ENCODE measurements at places on chromosomes 7 and 10.

DNA sequence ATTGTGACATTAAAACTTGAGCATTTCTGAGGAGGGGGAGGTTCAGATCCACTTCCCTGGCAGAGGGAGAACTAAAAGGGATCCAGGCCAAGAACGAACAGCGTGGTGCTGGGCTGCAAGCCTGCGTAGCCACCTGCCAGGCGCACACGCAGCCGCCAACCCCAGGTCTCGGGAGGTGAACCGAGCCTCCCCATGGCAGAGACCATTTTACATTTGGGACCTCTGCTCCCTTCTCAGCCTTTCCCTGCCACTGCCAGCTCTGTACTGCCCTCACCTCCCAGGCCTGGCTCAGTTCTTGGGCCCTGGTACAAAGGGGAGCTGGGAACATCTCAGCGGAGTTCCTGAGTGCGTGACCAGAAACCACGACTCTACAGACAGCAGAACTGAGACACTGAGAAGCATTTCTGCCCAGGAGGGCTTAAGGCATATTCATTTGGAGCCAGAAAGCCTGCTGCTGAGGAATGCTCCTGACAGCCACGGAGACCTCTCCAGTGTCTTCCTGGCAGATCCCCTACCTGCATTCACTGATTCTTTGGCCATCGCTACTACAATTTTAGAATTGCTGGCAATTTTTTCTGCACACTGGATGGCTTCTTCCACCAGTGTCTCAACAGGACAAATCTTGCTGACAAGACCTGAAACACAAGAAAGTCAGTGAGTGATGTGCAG lies 7.6 kb downstream of the ECHS1 start:
- DNase-seq, result no peak

DNA sequence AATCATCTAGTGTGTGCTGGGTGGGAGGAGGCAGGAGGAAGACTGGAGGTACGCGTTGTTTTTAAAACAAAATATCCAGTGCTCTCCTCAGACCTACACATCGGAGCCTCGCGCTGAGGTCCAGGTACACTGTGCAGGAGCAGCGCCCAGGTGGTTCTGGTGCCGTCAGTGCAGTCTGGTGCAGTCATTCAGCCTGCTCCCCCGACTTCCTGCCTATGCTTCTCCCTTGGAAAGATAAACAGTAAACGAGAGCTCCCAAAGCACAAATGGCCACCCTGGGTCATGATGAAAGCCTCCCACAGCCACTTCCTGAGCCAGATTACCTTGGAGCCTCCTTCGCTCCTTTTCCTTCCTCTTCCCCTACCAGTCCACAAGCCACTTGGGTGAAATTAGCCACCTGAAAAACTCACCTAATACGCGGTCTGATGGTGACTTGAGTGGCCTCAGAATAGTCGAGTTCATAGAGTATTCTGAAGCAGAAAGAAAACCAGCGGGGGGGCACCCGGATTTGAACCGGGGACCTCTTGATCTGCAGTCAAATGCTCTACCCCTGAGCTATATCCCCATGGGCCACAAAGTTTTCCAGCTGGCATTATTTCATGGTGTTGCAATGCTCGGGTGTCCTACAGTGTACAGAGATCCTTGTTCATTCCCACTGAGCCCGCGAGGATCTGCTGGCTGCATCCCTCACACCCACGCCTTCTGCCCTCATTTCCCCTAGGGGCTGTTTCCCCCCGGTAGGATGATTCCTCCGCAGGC lies 82.5 kb downstream of the ZNF467 start:
- peak; percentile 96 for DNase-seq

GRCh38 chr10:123795846-123796590 lies 95.6 kb downstream of the CPXM2 start:
- DNase-seq, result no peak

- no peak for DNase-seq
Observed at GRCh38 chr7:143015926-143016490, 10.9 kb downstream of the OR9A2 start.

- no peak for DNase-seq
Observed at GRCh38 chr10:96577069-96577468, 9.7 kb downstream of the TM9SF3 start.

GRCh38 chr10:78867555-78867939 lies 201.2 kb upstream of the ZMIZ1 start:
- no peak for DNase-seq

- DNase-seq, result peak; percentile 35
Observed at GRCh38 chr10:70328967-70329366, 45.2 kb upstream of the NPFFR1 start.

GRCh38 chr10:57472823-57473619 lies 794.7 kb downstream of the IPMK start:
- no peak for DNase-seq

- no peak for DNase-seq
Observed at GRCh38 chr7:81745637-81746036, 24.2 kb downstream of the HGF start.

GRCh38 chr10:1596482-1597099 lies 140.7 kb downstream of the ADARB2 start:
- no peak for DNase-seq

- DNase-seq, result no peak
Observed at GRCh38 chr7:5694221-5694754, 87.2 kb downstream of the RNF216 start.

GRCh38 chr7:16649196-16649595 lies 3.2 kb downstream of the BZW2 start:
- peak; percentile 33 for DNase-seq

DNA sequence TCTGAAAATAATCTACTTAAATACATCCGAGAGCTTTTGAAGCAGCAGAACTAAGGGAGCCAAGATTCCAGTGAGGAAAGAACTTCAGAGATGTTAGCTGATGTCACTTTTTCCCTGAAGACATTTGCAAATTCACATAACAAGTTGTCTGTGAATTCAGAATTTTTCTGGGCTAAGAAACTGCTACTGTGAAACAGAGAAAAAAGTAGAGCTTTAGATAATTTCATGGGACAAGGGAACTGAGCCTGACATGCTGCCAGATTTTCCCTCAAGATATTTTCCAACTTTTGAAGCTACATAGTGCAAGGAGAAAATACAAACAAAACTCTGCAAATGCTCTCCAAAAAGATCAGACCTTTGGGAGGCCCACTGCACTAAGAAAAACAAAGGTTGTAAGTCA lies 484.2 kb downstream of the ANKRD7 start:
- DNase-seq, result no peak

- DNase-seq, result peak; percentile 4
Observed at GRCh38 chr10:62183857-62184795, 84.5 kb downstream of the RTKN2 start.

GRCh38 chr10:122475591-122476332 lies 14.4 kb downstream of the HTRA1 start:
- DNase-seq, result no peak

- no peak for DNase-seq
Observed at GRCh38 chr7:147400221-147400689, 1190.3 kb upstream of the C7orf33 start.

DNA sequence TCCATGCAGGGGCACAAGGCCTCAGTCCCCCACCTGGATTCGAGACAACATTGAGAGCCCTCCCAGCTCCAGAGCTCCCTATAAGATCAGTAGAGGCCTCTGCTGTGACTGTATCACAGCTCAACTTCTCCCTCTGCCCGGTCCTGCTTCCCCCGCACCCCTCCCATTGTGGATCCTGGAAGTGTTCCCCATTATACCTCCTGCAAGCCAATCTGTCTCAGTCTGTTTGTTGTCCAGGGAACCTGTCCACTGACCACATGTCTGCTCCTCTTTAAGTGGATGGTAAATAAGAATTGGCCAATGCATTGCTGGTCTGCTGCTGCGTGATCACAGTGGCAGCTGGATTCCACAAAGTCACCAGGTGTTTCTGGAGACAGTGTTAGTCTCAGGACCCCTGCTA lies 259.7 kb upstream of the HABP2 start:
- DNase-seq, result no peak

DNA sequence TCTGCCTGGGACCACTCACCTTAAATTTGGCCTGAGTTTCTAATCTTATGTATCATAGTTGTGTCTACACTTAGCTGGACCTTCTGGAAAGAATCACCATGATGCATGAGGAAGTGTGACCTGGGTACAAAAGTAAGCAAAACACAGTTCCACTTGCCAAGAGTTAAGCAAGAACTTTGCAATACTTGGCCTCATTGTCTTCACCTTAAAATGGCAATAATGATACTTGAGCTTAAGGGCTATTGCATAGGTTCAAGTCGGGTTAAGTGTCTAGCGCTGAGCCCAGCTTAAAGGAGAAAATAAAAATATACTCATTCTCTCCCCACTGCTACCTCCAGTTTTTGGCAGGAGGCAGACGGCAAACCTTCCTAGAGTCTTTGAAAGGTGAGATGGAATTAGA lies 133.9 kb upstream of the BMPER start:
- DNase-seq, result no peak

DNA sequence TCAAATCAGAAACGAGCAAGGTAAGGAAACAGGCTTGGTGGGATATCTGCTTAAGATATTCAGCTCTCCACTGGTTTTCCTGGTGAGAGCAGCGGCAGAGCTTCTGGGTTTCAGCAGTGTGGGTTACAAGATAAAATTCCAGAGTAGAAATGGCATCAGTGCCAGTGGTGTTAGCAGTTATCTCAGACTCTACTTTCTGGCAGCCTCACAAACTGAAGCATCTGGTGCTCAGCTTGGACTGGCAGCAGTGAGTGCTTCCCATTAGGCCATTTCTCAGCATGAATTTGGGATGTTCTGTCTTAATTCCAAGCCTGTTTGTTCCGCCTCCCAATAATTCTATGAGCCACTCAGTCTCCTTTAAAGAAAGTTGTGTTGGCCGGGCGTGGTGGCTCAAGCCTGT lies 6.9 kb upstream of the GSTO2 start:
- no peak for DNase-seq

- peak; percentile 64 for DNase-seq
Observed at GRCh38 chr7:139242741-139243281, 11.8 kb downstream of the UBN2 start.

GRCh38 chr10:90965720-90966119 lies 44.8 kb upstream of the ANKRD1 start:
- no peak for DNase-seq

GRCh38 chr10:14282276-14282675 lies 48.4 kb downstream of the FRMD4A start:
- DNase-seq, result peak; percentile 39

DNA sequence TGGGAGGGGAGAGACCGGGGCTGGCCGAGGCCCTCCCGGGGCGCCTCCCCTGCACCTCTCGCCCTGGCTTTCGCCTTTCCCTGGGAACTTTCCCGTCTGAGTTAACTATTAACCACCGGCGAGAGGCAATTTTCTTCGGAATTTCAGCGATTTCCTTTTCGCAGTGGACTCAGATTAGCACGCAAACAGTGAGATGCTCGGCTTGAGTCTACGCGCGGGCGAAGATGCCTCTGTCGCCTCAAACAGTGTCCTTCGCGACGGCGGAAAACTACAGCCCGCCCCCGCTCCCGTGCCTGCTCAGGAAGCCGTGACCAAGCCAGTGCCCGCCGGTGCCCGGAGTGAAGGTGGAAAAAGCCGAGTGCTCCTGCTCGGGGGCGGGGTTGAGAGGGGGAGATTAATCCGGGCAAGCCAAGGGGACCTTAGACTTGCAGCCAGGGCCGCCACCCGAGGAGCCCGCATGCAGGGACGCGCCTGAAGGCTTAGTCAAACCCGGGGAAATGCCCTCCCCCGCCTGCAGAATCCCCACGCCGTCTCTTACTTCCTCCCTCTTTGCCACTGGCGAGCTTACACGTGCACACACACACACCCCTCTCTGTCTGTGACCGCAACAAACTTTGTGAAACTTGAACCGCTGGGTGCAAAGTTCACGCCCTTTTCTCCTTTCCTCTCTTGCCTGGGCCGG lies 14.5 kb upstream of the PAX2 start:
- no peak for DNase-seq

- no peak for DNase-seq
Observed at GRCh38 chr7:35854311-35854710, 53.5 kb downstream of the SEPTIN7 start.

- DNase-seq, result no peak
Observed at GRCh38 chr7:29158795-29159423, 12.6 kb upstream of the CPVL start.

DNA sequence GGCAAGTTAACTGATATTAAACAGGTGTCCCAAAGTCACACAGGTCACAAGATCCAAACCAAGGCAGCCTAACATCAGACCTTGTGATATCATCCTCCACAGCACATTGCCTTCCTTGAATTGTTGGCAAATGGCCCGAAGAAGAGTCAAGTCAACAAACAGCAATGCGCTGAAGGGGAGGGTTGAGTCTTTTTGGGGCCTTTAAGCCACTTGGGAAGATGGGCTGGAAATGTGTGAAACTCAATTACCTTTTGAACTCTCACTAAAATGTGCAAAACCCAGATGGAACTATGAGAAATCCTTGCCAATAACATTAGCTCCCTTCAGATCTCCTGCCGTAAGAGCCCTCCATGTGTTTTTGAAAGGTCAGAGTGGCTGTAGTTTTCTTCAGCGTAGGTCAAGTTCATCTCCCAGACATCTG lies 47.9 kb upstream of the STK17A start:
- DNase-seq, result no peak

- peak; percentile 14 for DNase-seq
Observed at GRCh38 chr10:121662945-121663917, 65.0 kb upstream of the FGFR2 start.

DNA sequence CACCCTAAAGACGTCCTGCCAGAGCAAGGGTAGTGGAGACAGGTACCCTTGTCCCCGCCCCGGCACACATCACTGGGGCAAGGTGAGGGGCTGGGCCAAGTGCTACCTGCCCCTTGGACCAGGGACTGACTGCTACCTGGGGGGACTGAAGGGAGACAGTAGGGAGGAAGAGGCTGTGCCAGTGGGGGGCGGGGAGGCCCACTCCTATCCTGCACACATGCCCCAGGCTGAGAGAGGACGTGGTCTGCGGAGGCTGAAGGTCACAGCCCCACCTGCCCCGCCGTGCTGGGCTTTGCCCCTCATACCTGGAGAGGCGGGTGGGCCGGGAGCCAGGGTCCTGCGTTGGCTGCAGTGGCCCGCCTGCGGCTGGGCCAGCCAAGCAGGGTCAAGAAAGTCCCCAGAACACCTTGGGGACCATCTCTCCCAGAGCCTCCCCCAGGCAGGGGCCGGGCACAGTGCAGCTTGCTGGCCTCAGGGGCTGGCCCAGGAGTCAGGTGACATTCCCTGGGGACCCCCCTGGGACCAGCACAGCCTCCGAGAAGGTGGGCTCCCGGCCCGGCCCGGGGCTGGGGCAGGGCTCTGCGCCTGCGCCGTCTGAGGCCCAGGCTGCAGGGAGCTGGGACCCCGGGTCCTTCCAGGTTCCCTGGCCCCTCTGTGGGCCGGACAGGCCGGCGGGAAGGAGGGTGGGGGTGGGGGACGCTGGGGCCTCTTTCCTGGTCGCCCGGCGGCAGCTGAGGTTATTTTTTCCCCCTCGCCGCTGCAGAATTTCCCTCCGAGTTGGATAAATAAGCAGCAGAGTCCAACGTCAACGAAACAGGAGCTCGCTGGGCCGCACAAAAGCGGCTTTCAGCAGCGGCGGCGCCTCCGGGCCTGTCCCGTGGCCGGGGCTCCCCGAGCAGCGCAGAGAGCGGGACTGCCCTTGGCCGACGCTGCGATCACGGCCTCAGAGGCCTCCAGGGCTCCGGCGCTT lies 9.8 kb upstream of the FZD9 start:
- no peak for DNase-seq

- DNase-seq, result no peak
Observed at GRCh38 chr10:124078714-124079113, 14.7 kb downstream of the CHST15 start.

GRCh38 chr7:33726582-33726981 lies 178.8 kb upstream of the BMPER start:
- DNase-seq, result no peak

GRCh38 chr10:132713421-132714095 lies 72.4 kb downstream of the NKX6-2 start:
- DNase-seq, result no peak

- DNase-seq, result no peak
Observed at GRCh38 chr10:97850446-97850845, 803 bp downstream of the GOLGA7B start.

Measured in mammary epithelial cell (primary cell).